ENCODE measurements at places on chromosomes 3 and 15.
A peak's percentile ranks its signal among the peaks of the same experiment; 100 is the strongest.

- DNase-seq = no peak
Observed at GRCh38 chr15:49573421-49573820, 47.2 kb downstream of the FAM227B start.

GRCh38 chr3:184380627-184381260 lies 890 bp downstream of the CHRD start:
- no peak for DNase-seq

DNA sequence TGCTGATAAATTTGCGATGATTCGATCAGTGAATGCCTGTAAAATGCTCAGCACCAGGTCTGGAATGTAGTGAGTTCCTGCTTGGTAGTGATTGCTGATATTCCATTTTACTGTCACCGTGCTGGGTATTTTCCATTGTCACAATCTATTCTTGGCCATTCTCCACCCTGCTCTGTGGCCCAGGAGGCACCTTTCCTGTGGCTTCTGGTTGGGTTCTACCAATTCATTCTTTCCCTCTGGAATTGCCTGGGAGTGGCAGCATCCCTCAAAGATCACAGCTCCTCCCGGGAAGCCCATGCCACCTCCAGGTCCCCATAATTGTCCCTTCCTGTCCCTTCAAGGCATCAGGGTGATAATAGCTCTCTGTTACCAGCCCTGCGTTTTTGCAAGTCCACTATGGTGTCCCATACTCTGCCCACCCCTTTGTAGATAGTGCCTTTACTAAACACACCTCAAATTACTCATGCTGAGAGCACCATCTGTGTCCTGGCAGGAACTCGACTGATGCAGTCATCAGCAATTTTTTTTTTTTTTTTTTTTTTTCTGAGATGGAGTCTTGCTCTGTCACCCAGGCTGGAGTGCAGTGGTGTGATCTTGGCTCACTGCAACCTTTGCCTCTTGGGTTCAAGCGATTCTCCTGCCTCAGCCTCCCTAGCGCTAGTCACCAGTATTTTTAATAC lies 177.8 kb upstream of the PROK2 start:
- DNase-seq = peak; percentile 4

GRCh38 chr3:4474683-4475490 lies 7.8 kb upstream of the SUMF1 start:
- DNase-seq = peak; percentile 93

- no peak for DNase-seq
Observed at GRCh38 chr3:140733623-140734022, 55.8 kb downstream of the TRIM42 start.

- DNase-seq = no peak
Observed at GRCh38 chr3:85758442-85758841, 799.7 kb downstream of the CADM2 start.

DNA sequence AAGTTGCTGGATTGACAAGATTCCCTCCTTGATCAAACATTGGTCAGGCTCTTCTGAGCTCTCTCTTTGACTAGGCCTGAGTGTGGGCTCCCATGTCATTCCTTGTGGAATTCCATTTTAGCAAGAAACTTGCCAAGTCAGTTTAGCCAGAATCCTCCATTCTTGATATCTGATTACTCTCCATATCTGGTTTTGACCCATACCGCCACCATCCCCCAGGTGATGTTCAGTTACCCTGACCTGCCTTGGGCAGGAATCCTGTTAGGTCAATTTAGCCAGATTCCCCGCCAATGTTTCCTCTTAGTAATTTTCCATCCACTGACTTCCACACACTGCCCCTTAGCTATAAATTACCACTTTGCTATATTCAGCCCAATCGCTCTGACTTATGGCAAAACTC lies 1.0 kb upstream of the PCCB start:
- DNase-seq = no peak

All from fibroblast of pulmonary artery (primary cell).